ENCODE measurements at places on chromosomes 4 and X. TPM values are rescaled to one million over a fixed set of nuclear protein-coding genes. Genes with fewer than 3 reads are reported as not detected.

- DNase-seq: no peak
These were observed 99.9 kb downstream of the DCLK2 start for GRCh38 chr4:150178161-150178560.

GRCh38 chr4:118254368-118254767 lies 98.4 kb downstream of the PRSS12 start:
- no peak for DNase-seq

DNA sequence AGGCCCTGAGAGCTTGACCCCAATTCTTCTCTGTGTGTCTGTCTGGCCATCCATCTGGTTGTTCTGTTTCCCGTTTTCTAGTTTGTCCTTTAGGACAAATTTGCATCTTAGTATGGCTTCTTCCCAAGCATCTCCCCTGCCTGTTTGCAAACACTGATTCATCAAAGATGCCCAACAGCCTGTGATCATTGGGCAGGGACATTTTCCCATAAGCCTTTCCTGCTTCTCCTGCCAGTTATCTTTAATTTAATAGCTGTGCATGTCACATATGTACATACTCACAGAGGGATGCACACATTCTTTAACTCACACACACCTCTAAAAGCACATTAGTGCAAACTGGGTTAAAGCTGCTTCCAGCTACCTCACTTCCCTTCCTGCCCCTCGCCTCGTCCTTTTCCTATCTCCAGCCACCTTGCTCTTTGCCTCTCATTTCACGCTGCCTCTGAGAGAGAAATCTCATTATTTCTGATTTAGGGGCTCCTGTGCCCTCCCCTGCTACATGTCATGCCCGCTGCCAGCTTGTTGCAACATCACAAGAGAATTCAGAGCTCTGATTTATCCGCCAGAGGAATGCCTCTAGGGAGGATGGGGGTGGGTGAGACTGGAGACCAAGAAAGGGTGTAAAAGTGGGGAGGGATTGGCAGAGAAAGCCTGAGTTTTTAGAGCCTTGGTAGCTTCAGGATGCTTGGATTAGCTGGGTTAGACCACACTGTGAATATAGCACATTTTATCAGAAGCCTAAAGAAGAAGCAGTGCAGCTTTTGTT lies 100.6 kb downstream of the NHS start:
- DNase-seq: no peak

DNA sequence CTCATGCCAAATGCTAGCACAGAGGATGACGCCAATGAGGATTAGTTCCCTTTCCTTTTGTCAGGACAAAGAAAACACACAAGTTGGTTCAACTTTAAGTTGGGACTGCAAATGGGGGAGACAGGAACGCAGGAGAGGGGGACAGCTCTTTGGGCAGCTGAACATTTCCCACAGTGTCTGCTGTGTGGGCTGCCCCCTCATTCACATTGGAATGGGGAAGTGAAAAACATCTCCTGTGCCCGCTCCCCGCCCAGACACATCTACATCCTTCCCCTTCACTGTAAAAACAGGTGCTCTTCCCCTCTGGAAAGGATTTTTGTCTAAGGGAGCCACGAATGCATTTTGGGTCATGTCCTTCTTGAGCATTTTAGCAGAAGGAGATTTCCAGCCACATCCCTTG lies 44.5 kb upstream of the TBC1D9 start:
- no peak for DNase-seq

ENOPH1 gene
- total RNA-seq: 35.7 TPM
